ENCODE measurements at places on chromosomes 1 and 21.

DNA sequence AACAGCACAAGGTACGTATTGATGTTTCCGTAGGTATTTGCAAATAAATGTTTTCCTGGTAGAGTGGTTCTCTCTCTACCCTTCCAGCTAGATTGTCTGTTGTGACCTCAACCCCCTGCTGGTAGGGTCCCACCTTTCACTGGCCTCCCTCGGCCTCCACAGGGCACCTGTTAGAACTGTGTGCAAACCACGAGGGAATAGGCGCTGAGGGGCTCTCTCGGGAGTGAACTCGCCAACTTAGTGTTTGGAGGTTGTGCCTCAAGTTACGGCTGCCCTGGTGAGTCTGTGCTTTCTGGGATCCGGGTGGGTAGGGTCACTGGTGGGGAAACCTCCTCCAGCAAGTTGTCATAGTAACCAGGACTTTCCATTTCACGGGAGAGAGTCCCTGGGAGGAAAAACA is 204.7 kb upstream of the EDN2 start:
- no peak for DNase-seq

GRCh38 chr1:235315735-235316134 is 12.2 kb downstream of the ARID4B start:
- DNase-seq, result no peak

- DNase-seq, result no peak
Measured at GRCh38 chr1:6271006-6271405, 10.1 kb upstream of the GPR153 start.

DNA sequence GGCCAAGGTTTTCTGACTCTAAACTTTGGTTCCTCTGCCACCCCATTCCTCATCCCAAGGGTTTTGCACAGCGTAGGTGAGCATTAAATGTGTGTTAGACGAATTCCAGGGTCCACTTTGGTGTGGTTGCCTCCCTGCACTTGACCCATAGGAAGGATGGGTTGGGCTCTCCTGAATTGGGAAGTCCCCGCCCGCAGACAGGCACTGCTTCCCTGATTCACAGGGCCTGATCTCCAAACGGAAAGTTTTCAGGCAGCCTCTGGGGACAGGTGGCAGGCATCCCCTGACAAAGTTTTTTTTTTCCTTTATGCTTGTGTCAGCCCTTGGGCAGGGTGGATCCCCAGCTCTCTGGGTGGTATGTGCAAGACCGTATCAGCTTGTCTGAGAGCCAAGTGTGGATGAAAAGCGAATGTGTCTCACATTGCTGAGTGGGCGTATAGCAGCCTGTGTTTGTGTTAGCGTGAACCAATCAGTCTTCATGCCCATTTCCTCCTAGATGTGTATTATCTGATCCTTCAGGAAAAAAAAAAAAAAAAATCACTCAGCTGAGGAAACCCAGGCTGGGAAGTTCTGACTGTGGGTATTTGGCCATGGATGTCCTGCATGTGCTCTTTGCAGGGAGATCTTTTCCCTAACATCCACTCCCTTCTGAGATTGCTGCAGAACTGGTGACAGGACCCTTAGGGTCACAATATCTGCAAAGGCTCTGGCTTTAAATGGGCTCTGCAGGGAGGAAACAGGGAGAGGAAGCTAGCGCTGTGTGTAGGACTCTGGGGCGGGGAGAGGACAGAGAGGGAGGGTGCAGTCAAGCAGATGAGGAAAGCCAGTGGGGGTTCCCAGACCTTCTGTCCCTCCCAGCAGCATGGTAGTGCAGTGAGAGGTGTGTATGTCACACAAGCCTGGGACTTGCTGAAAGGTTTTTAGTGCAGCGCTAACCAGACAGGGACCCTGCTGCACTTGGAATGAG is 42.2 kb upstream of the TRABD2B start:
- no peak for DNase-seq

GRCh38 chr1:150902346-150902745 is 15.4 kb downstream of the CTXND2 start:
- DNase-seq, result no peak

Data from activated CD4-positive, alpha-beta T cell treated with anti-CD3 and anti-CD28 coated beads, Interleukin-2, amount 50 U/mL, for 4 hours (primary cell).